ENCODE measurements at places on chromosomes 7 and 10. TPM values are rescaled to one million over a fixed set of nuclear protein-coding genes. Genes with fewer than 3 reads are reported as not detected.
A peak's percentile ranks its signal among the peaks of the same experiment; 100 is the strongest.

Gene CYP2C9
- total RNA-seq, result not detected

Gene CCDC172
- total RNA-seq, result not detected

DNA sequence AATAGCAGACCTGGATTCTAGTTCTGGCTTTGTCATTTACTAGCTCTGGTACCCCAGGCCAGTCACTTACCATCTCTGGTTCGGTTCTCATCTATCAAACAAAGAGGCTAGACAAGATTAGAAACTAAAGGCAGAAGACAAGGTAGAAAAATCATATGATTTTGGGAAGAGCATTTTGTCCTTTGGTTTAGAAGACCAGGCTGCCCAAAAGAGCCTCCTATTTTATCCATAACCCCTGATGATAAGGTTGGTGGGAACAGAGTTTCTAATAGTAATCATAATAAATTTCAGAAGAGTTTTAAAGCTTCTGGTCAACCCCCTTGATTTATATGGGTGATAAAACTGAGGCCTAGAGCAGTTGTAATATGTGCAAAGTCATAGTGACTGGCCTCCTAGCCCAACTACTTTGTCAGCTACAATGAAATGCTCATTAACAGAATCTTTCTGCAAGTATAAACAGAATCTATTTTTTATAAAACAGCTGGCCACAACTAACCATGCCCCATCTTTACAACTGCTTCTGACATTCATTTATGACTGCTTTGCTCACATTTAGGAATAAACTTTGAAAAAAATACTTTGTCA, 23.4 kb downstream of the COX15 start:
- no peak for DNase-seq

Gene GPR26
- not detected for total RNA-seq

Gene FXYD4
- total RNA-seq, result not detected

Gene POLD2
- total RNA-seq, result 99.3 TPM

- no peak for DNase-seq
Measured at GRCh38 chr10:61964059-61964709, 62.7 kb downstream of the ARID5B start.

GRCh38 chr10:75281974-75282373, 46.2 kb upstream of the COMTD1 start:
- no peak for DNase-seq

DNA sequence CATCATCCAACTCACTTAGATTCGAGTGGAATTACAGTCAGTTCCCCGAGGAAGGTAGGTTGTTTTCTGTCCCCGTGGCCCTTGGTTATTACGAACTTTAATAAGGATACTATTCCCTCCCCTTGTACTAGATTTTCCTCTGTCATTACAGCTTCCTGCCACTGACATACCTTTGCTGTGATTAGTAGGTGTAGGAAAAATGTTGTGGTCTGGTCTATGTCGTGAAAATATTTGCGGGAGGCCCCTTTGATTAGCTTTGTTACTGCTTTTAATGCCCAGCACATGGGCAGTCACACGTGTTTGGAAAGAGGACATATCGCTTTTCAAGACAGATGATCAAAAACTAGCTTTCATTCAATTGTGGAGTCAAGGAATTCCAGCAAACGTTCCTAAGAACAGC, 92.2 kb downstream of the GATA3 start:
- no peak for DNase-seq

DNA sequence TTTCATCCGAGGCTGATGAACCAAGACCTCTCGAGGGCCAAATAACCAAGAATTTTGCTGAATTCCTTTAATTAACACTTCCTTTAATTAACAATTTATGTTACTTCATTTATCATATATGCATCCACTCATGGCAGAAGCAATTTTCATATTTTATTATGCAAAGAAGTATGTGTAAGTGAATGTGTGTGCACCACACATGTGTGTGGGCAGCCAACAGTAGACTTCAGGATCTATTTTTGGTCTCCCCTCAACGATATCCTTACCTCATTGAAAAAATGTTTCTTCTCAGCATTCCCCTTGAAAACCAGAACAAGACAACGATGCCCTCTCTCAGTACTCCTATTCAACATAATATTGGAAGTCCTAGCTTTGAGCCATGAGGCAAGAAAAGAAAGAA, 96.8 kb downstream of the ICA1 start:
- DNase-seq, result no peak

- DNase-seq, result no peak
Measured at GRCh38 chr7:16838891-16839290, 34.1 kb upstream of the AGR2 start.

DNA sequence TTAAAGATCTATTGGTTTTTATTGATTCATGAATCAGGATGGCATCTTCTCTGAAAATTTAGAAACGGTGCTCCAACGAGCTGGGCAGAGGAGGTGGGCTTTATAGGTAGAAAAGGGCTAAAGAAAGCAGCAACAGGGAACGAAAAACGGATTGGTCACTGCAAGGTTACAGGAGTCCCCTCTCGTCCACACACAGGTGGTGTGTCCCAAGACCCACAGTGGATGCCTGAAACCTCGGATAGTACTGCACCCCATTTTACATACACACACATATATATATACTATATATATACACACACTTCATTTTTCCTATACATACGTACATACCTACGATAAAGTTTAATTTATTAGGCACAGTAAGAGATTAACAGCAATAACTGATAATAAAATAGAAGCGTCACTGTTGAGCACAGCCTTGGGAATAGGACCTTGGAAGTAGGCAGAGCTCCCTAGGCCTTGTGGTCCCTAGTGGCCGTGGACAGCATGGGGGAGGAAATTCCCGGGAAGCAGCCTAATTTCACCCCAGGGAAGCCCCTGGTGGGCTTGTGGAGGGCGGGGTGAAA, 737 bp upstream of the NUB1 start:
- no peak for DNase-seq

DNA sequence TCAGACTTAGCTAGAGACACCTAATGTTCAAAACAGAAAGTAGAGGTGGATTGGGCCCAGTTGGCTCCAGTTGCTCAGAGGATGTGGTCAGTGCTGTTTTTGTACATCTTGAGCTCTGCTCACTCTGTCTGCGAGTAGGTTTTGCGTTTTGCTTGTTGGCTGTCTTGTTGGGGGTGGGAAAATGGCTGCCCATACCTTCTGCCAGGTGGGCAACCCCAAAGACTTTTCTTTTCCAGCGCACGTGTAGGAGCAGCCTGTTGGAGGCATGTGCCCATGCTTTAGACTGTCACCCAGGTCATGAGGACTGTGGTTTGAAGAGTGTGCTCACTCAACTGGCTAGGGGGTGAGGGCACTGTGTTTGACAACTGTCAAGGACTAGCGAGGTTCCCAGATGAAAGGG, 73.9 kb downstream of the KAT6B start:
- no peak for DNase-seq

DNA sequence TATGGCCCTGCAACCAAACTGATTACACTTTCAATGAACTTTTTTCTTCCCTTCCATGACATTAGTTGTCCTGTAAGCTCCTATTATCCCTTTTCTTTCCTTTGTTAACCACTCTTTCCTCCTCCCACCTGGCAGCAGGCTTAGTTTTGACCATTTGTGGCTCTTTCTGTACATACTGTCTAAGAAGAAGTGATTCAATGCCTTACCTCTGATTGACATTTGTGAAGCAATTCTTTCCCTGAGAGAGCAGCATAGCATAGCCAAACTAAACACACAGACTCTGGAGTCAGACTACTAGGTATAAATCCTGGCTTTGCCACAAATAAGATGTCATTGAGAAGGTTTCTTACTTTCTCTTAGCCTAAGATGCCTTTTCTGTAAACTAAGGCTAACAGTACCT, 48.9 kb downstream of the AHR start:
- no peak for DNase-seq

- DNase-seq, result peak; percentile 51
Measured at GRCh38 chr10:93968540-93968945, 25.2 kb upstream of the PLCE1 start.

GRCh38 chr10:3775696-3776551, 9.1 kb downstream of the KLF6 start:
- peak; percentile 37 for DNase-seq

Gene LMBR1
- 48.7 TPM for total RNA-seq

GRCh38 chr7:39911167-39911566, 38.9 kb upstream of the CDK13 start:
- no peak for DNase-seq

All from right cardiac atrium (tissue), 5 donors.